ENCODE measurements at places on chromosomes 7 and 10.

DNA sequence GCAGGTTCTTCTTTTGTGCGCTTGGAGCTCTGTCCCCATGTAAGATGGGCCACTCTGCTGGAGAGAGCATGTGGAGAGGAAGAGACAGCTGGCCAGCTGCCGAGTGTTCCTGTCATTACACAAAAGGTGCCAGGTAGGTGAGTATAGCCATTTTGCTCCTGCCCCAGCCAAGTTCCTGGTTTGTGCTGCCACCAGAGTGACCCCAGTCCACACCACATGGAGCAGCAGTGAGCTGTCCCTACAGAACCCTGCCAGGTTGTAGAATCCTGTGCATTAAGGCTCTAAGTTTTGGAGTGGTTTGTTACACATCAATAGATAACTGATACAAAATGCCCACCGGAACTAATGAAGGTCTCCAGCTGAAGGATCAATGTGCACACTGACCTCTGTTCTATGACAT is 84.6 kb upstream of the GHITM start:
- no peak for DNase-seq

DNA sequence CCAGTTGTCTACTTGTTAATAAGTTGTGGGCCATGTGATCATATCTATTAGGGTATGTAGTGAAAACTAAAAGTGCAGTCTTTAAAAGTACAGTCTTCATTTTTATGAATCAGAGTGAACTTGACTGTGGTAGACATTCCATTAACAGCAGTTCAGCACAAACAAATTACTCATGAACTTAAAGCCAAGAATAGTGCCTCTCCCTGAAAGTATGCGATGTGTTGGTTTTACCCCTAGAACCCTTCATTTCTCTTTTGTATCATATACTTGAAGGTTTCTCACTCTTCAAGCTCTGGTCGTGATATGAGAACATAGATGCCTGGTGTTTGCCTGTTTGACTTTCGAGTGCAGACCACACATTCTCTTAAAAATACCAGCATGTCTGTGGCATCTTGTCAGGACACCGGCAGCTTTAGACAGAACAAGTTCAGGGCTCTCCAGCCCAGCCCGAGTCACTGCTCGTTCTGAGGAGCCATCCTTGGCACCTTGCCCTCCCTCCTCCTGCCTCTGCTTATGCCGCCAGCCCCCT is 159.3 kb downstream of the LCOR start:
- no peak for DNase-seq

GRCh38 chr7:25787336-25787735 is 364.7 kb upstream of the NFE2L3 start:
- DNase-seq = no peak

DNA sequence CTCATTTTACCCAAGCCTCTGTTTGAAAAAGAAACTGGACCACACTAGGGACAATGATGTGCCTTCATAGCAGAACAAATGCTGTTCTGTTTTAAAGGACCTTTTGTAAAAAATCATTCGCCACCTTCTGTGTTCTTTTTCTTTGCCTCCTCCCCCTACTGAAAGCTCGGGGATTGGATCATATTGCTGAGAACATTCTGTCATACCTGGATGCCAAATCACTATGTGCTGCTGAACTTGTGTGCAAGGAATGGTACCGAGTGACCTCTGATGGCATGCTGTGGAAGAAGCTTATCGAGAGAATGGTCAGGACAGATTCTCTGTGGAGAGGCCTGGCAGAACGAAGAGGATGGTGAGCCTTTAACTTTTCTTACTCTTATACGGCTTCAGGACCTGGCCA is 62.2 kb downstream of the POLL start:
- no peak for DNase-seq

DNA sequence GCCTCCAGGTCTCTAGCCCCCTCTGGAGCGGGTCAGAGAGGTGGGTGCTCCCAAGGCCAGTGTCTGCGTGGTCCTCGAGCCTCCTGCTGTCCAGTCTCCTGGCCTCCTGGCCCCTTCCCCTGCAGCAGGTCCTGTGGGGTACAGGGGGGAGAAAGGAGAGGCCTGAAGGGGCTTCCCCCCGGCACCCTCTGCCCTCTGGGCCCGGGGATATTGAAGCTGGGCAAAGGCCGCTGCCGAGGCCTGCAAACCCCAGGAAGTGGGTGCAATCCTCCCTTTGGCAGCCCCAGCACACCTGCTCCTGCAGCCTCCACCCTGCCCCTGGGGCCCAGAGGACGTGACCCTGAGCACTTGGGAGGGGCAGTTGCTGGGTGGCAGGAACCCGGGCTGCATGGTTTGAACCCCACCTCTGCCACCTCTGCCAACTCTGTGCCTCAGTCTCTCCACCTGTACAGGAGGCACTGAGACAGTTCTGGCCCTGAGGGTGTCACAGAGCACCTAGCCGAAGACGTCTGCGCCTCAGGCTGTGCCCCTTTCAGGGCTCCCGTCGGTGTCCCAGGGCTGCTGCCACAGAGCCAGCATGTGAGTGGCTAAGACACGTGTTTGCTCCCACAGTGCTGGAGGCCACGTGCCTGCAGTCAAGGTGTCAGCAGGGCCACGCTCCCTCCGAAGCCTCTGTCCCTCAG is 59.1 kb upstream of the INPP5A start:
- no peak for DNase-seq

Data from thyroid gland (tissue), 4 donors.